ENCODE measurements at places on chromosomes 1 and 21.
A peak's percentile ranks its signal among the peaks of the same experiment; 100 is the strongest.

DNA sequence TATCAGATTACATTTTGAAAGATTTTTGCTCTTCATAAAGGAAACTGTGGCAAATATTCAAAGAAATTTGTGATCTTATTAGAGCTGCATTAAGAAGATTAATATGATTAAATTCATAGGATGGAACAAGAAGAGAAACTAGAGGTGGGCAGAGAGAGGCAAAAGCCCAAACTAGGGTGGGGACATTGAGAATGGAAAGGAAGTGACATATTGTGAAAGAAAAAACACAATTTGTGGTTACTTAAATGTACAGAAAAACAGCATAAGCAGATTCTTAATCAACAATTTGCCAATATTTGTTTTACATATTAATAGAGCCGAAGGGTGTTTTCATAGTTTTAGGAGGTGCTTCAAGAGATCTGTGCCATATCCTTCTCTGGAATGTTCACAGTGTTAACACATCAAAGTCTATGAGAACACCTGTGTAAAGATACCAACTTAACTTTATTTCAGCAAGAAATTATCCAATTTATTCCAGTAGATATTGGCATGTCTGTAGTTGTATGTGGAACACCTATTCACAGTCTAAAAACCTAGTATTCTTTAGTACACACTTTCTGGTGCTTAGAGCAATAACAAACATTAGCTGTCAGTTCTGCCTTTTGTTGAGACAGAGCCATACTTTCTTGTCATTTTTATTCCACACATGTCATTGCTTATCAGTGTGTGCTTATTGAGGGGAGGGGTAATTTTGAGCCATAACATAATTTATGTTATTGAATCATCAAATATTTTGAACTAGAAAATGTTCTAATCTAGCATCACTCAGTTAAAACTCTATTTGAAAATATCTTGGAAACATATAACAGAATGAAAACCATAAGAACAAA, 401.5 kb downstream of the PTPRC start:
- peak; percentile 26 for DNase-seq

GRCh38 chr21:26813426-26813998, 31.7 kb downstream of the ADAMTS1 start:
- DNase-seq: no peak

GRCh38 chr1:209875515-209875914, 47.7 kb downstream of the UTP25 start:
- DNase-seq: no peak

DNA sequence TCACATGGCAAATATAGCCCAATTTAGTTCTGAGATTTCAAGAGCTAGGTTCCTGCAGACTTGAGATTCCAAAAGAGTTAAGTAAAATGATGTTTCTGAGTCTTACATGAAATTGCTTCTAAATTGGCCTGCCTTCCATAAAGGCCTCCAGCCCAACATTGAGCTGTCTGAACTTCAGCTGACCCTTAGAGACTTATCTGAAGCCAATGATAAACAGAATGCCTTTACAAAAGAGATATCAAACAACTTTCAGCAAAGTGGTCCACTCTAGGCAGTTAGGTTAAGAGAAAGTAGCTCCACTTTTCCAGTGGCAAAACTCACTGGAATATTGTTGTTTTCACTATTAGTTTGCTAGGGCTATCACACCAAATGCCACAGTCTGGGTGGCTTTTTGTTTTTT, 6.3 kb upstream of the RC3H1 start:
- DNase-seq: no peak

- DNase-seq: no peak
These were observed 89.9 kb upstream of the ARHGEF16 start for GRCh38 chr1:3364551-3364950.
